ENCODE measurements at places on chromosomes 2 and 18.

- no peak for DNase-seq
Observed at GRCh38 chr2:100812116-100812515, 7.8 kb upstream of the NPAS2 start.

- no peak for DNase-seq
Observed at GRCh38 chr2:81644189-81644588, 1339.6 kb upstream of the LRRTM1 start.

- no peak for DNase-seq
Observed at GRCh38 chr18:12420821-12421421, 13.2 kb downstream of the PRELID3A start.

- no peak for DNase-seq
Observed at GRCh38 chr18:6885992-6886796, 156.7 kb downstream of the ARHGAP28 start.

- no peak for DNase-seq
Observed at GRCh38 chr2:105536175-105536574, 137.3 kb upstream of the FHL2 start.

DNA sequence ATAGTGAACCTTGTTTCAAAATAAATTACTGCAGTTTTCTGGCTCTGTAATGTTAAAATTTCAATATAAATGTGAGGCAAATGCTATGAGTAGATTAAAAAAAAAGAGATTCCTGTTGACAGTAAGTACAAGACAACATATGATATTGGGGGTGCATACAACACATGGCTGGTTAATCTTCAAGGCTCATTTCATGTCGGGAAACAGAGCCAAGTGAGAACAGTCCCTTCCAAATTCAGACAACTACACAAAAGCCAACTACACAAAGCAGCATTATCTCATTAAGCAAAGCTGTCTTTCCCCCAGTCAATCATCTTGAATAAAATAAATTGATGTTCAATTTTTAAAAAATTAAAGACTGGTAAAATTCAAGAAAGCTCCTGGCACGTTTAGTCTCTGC lies 549.2 kb downstream of the CCDC85A start:
- DNase-seq = no peak

GRCh38 chr2:139098961-139099360 lies 318.8 kb upstream of the NXPH2 start:
- DNase-seq = no peak

GRCh38 chr2:45909171-45909565 lies 257.7 kb downstream of the PRKCE start:
- no peak for DNase-seq

GRCh38 chr2:36553683-36554082 lies 44.3 kb downstream of the FEZ2 start:
- DNase-seq = no peak

DNA sequence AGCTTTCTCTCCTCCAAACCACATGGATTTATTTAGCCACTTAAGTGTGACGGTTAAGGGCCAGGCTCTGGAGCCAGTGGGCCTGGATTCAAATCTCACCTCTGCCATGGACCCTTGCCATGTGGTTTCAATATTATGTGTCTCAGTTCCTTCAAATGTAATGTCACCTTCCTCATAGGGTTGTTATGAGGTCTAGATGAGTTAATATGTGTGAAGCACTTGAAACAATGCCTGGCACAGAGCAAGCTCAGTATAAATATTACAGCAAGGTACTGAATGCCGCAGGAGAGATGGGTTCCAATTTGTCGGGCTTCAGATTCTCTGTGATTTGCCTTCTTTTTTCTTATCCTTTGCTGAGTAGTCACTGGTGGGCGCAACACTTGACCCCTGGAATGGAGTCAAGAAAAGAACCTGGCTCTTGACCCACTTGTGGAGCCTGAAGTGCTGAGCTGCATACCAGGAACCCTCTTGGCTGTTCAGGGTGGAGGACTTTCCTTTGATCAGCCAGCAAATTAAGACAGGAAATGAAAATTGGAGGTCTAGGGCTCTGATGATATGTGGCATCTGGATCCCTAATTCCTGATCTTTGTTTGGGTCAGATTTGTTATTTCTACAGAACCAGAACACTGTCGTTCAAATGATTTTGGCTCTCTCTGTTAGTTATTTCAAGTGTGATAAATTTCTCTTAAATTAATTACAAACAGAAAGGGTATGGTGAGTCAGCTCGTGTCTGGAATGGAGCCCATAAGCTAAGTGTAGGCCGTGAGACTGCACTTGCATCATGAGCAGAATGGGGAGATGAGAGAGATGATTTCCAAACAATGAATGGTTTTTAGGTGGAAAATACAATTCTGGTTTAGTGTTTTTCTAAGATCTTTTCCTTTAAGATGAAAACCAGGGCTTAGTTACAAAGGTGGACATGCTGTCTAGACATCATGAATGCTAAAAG lies 293.0 kb downstream of the KCNS3 start:
- no peak for DNase-seq

- no peak for DNase-seq
Observed at GRCh38 chr2:203682688-203683130, 23.7 kb upstream of the CD28 start.

DNA sequence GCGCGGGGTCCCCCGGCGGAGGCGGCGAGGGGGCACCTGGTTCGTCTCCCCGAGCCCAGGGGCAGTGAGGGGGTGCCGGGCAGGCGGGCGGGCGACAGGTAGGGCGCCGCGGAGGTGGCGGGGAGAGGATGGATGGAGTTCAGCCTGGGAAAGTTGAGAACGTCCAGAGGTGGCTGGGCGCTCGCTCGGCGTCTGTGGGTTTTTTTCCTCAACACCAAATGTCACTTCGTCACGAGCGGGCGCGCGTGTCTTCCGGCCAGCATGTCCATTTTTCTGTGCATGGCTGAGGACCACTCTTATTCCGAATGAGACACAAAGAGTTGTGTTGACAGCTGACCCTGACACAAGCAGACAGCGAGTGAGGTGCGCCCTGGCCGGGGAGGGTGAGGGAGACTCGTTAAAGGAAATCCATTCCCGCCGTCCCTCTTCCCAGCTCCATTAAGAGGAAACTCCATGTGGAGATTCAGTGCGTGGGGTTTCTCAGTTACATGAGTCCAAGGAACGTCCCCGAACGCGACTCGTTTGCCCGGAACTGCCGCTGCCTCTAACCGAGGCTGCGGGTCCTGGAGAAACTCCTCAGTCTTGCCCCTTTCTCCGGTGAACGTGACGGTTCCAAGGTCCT lies 859 bp downstream of the GREB1L start:
- no peak for DNase-seq

- no peak for DNase-seq
Observed at GRCh38 chr2:121803503-121803902, 48.1 kb downstream of the TSN start.

- DNase-seq = no peak
Observed at GRCh38 chr2:101806701-101807100, 109.2 kb downstream of the MAP4K4 start.

DNA sequence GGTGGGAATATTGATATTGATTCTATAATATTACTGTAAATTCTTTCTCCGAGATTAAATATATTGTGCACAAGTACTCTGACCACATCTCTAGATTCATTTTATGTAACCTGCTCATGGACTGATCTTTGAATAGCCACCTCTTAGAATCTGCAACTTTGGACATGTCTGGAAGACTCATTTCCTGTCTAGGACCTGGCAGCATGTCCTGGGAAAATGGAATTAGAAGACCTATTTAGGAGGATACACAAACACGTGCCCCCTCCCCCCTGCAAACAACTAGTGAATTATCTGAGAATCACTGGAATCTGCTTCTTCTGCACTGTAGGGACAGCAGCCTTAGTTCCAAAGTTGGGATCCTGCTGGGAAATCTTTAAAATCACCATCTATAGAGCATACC lies 94.1 kb downstream of the UBE2E3 start:
- no peak for DNase-seq

- DNase-seq = no peak
Observed at GRCh38 chr2:176488431-176488830, 219.2 kb downstream of the MTX2 start.

DNA sequence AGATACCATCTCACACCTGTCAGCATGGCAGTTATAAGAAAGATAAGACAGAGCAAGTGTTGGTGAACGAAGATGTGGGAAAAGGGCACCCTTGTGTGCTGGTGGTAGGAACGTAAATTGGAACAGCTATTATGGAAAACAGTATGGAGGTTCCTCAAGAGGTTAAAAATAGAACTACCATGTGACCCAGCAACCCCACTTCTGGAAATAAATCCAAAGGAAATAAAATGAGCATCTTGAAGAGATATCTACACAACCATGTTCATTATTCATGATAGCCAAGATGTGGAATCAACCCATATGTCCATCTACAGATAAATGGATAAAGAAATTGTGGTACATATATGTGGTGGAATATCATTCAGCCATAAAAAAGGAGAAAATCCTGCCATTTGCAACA lies 26.9 kb downstream of the NGEF start:
- DNase-seq = no peak

GRCh38 chr18:23283916-23284430 lies 148.7 kb downstream of the CABLES1 start:
- DNase-seq = peak; percentile 59

- DNase-seq = no peak
Observed at GRCh38 chr2:217168496-217168895, 308.6 kb upstream of the TNP1 start.

GRCh38 chr2:198371921-198372543 lies 567.6 kb downstream of the PLCL1 start:
- DNase-seq = no peak

DNA sequence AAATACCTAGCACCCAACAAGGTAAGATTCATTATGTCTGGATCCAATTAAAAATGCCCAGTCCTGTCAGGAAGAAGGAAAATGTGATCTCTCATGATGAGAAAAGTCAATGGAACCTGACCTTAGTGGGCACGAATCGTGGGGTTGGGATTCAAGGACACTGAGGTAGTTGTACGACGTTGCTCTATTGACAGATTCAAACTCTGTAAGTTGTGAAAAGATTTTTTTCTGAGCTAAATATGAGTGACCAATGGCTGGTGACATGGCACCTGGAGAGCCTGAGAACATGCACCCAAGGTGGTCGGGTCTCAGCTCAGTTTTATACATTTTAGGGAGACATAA lies 148.2 kb downstream of the NDUFA10 start:
- no peak for DNase-seq

GRCh38 chr18:74959216-74959615 lies 249.7 kb downstream of the PTGR3 start:
- no peak for DNase-seq

GRCh38 chr2:217054791-217055190 lies 194.9 kb upstream of the TNP1 start:
- no peak for DNase-seq

GRCh38 chr2:181380581-181380980 lies 76.6 kb upstream of the ITGA4 start:
- no peak for DNase-seq

DNA sequence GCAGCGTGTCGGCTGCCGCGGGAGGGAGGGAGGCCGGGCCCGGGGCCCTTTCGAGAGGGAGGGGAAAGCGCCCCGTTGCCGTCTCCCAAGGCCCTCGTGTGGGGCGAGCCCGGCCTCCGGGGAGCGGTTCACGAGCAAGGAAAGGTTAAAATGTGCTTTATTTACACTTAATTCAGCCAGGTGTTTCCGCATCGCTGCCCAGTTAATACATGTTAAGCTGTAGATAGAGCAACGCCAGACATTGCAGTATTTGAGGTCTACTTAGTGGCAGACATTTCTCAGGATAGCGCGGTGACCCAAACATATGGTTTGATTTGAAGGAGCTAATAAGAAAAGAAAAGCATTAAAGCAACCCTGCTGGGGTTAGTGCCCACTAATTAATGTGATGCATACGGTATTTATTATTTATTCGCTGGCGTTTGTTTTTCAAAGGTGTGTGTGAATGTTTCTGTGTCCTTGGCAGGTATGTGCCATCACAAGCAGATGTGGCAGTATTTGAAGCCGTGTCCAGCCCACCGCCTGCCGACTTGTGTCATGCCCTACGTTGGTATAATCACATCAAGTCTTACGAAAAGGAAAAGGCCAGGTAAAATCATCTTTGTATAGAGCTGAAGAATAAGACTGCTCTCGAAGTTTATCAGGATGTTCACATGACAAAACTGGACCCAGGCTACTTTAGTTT lies 571 bp downstream of the EEF1B2 start:
- peak; percentile 7 for DNase-seq

DNA sequence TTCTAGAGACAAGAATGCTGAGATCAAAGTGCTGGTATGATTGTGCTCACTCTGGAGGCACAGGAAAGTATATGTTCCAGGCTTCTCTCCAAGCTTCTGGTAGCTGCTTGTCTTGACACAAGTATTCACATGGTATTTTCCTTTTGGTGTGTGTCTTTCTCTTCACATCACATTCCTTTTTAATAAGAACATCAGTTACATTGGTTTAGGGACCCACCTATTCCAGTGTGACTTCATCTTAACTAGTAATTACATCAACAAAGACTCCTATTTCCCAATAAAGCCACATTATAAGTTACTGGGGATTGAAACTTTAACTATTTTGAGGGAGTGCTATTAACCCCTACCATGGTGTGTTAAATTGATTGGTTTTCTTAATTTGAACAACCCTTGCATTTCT lies 119.1 kb downstream of the FSIP2 start:
- DNase-seq = no peak

- DNase-seq = no peak
Observed at GRCh38 chr2:99552529-99552928, 62.7 kb upstream of the REV1 start.

DNA sequence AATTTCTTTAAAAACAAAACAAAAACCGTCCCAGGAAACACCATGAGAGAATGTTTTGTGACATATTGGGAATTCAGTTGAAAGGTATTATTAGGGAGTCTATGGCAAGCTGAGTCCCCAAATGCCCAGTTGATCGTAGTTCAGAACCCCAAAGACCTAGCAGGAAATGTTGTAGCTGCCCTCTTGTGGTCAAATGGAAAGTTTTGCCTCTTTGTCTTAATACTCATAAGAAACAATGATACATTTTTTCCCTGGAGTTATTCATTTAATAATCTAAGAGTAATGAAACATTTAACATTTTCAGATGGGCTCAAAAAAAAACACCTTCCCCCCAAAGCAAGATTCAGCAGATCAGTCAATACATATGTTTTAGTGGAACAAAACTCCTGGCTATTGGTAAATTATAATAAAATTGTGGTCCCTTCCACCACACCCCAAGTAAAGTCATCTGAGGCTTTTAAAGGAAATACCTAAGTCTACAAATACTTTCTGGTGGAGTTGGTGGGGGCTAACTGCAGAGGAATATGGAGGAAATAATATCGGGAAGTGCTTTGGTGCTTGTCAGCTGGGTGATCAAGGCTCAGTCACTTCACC lies 37.8 kb upstream of the EFEMP1 start:
- DNase-seq = no peak

GRCh38 chr2:185567940-185568339 lies 170.7 kb upstream of the FSIP2 start:
- DNase-seq = no peak

- DNase-seq = peak; percentile 4
Observed at GRCh38 chr2:205715831-205716525, 33.7 kb downstream of the NRP2 start.
